Uterine smooth muscle cell (primary cell): ENCODE measurements at places on chromosomes 3 and 15. TPM values are rescaled to one million over a fixed set of nuclear protein-coding genes. Genes with fewer than 3 reads are reported as not detected.

Gene ALDH1A3
- 54.7 and 94.0 TPM in 2 replicates for total RNA-seq

Gene TAMM41
- total RNA-seq, result 6.7 and 7.1 TPM in 2 replicates

Gene CAPN3
- total RNA-seq, result 0.44 and 1.6 TPM in 2 replicates

Gene GP5
- under 0.01 TPM in 1 of 2 replicates, not detected in the other for total RNA-seq

Gene SNRPA1
- total RNA-seq, result 18.4 and 36.4 TPM in 2 replicates

Gene PLA2G4E
- total RNA-seq, result not detected in 2 replicates

Gene LRRIQ4
- total RNA-seq, result 0.11 TPM in 1 of 2 replicates, not detected in the other

Gene SLC12A8
- total RNA-seq, result 3.2 and 6.9 TPM in 2 replicates

Gene NR2F2
- 30.2 and 41.1 TPM in 2 replicates for total RNA-seq

Gene SHC4
- 1.5 and 1.7 TPM in 2 replicates for total RNA-seq

Gene FBXW12
- not detected in 2 replicates for total RNA-seq

Gene AMT
- total RNA-seq, result 0.50 and 0.66 TPM in 2 replicates
